Adrenal gland (tissue), 19 donors: ENCODE measurements at places on chromosomes 12 and 14.
A peak's percentile ranks its signal among the peaks of the same experiment; 100 is the strongest.

DNA sequence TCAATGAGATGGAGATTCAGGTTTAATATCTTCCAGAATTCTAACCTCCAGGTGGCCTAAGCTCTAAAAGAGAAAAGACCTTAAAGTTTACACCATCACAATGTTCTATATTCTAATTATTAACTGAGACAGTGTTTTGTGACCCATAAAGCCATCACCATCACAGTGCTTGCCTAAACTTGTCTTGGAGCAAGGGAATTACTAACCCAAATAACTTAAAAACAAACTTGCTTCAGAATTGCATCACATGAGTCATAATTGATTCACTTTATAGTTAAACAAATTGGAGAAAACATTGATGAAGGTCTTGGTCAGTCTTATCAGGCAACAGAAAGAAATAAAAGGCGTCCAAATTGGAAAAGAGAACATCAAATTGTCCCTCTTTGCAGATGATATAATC is 54.5 kb upstream of the ALG10 start:
- no peak for DNase-seq

GRCh38 chr12:47611906-47612305 is 93.9 kb downstream of the RPAP3 start:
- no peak for DNase-seq

GRCh38 chr12:47356129-47356700 is 276.5 kb upstream of the AMIGO2 start:
- DNase-seq = peak; percentile 31

DNA sequence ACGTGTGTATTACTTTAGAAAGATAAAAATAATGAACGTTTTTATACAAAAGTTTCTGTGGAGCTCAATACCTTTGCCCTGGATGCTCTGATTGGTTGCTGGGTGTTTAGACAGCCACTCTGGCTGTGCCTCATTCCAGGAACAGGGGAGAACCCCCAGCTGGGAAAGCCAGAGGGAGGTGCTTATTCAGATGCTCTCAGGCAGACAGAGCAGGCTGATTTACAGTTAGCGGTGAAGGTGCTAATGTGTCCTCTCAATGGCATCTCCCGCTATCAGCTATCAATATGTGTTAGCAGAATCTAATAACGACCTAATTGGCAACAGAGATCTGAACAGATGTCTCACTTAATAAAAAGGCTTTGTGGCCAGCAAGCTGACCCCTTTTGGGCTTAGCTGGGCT is 402.3 kb downstream of the NUAK1 start:
- DNase-seq = no peak

- peak; percentile 78 for DNase-seq
Measured at GRCh38 chr14:77094672-77095284, 3.3 kb upstream of the CIPC start.

DNA sequence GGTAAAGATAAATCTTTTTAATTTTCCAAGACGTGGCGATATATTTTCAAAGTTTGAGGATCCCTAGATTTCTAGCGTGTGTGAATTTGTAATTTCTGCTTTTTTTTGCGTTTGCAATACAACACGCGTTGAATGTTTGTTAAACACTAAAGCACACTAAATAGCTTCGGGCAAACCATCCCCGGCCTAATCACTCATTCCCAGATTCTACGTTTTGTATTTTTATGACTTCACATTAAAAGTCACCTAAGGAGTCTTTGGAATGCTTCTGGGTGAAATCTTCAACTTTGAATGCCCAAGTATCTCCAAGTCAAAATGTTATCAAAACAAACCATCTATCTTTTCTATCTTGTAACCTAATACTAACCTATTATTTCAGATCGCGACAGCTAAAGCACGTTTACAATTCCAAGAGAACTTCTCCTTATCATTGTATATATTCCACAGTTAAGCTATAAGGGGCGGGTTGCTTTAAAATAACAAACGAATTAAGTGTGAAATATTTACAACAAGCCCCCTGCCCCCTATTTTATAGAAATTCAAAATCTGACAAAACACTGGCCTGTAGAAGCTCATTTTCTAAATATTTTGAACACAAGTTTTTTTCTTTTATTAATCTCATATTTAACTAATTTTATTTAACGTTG is 1.1 kb downstream of the ALX1 start:
- no peak for DNase-seq

DNA sequence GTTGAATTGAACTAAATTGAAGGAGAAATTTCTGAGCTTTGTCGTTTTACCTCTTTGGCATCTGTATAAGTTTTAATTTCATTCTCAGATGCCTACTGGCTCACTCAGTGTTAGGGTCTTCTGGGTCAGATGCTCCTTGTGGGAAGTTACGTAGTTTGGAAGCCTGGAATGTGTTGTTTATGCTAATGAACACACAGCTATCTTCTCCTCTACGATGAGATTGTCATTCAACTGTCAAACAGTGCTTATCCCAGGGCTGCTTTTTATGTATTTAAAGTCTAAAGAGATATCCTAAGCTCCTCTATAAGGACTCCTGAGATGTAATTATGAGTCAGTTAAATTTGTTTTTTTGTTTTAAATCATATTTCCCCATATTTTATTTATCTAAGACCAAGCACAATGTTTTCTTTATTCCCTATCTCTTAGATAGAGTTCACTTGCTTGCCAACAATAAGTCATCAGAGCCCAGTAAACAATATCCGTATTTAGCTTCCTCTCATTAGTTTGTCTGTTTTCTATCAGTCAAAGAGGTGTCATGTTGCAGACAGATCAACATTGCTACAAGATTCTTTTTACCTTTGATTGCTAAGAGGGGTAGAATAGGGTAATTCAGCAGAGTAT is 368.0 kb upstream of the PDE3A start:
- no peak for DNase-seq

DNA sequence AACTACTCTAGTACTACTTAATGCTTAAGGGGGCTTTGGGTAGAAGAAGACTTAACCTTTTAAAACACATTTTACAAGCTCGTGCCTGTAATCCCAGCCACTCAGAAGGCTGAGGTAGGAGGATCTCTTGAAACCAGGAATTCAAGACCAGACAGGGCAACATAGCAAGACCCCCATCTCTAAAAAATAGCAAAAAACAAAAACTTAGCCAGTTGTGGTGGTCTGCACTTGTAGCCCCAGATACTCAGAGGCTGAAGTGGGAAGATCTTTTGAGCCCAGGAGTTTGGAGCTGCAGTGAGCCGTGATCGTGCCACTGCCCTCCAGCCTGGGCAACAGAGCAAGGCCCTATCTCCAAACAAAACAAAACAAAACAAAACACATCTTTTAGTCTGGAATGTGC is 39.7 kb upstream of the PARP11 start:
- no peak for DNase-seq

DNA sequence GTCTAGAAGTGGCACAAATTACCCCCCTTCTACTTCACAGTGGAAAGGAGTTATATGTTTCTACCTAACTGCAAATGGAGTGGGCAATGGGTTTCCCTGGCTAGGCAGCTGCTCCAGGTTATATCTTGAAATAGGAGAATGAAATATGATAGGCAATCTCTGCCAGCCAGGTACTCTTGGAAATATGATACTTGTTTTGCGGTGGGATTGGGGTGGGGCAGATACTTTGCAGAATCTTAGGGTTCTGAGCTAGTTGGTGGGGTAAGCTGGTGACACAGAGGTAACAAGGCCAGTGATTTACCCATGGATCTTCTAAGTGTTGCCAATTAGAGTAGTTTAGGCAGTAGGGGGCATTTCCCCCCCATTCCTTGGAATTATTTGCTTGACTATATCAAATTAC is 140.1 kb downstream of the ATP23 start:
- no peak for DNase-seq

GRCh38 chr14:61064210-61064609 is 83.2 kb downstream of the SLC38A6 start:
- DNase-seq = no peak

- no peak for DNase-seq
Measured at GRCh38 chr12:93449277-93449676, 7.5 kb upstream of the UBE2N start.

DNA sequence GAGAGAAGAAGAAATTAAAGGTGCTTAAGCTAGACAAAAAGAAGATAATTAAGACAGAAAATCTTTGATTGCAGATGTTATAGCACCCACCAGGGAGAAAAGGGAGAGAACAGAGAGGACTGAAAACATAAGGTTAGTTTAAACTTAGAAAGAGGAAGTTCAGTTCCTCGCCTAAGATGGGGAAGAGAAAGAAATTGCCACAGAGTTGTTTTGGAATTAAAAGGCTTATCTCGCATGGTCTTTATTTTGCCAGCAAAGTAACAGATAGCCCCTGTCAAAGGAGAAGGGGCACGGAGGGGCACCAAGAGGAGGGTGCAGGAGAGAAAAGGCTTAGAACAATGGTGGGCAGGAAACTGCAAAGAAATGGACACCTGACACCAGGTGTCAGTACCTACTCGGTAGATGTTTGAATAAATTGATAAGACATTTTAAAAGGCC is 17.8 kb upstream of the OXA1L start:
- no peak for DNase-seq

- no peak for DNase-seq
Measured at GRCh38 chr12:78115889-78116288, 285.2 kb downstream of the NAV3 start.

GRCh38 chr14:77088219-77088618 is 9.8 kb upstream of the CIPC start:
- no peak for DNase-seq

GRCh38 chr14:24437020-24437735 is 5.4 kb downstream of the SDR39U1 start:
- no peak for DNase-seq

DNA sequence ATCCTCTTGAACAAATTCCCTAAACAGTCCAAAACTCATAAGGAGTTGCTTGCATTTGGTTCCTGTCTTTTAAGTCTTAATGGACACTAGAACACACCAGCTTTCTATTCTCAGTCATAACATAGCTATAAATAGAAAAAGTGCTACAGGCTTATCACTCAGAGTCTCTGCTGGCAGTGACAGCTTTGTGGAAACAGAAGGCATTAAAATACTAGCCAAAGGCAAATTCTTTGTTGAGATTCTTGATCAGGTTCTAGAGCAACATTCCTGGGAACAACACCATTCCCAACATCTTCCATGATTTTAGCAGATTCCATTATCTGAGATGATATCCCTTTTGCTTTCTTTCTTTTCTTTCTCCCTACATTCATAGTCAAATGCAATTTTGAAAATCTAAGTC is 207.7 kb upstream of the PLEKHG7 start:
- no peak for DNase-seq

DNA sequence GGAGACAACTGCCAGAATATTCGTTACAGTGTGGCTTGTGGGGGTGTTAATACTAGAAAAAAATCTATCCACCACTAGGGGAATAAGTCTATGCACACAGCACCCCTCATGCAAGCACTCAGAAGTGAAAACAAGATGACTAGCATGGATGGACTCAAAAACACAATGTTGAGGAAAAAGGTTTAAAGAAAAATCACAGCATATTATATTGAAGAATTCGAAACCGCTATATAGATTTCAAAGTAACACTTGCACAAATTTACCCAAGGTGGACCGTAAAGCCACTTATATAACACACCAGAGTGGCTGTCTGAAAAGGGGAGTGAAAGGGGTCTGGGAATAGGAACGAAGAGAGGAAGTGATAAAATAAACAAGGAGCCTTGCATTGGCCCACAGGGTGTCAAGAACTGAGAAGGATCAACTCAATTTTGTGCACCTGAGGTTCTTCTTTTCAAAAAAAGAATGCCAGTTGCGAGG is 544 bp downstream of the ABCD4 start:
- no peak for DNase-seq

GRCh38 chr12:128421375-128421774 is 154.4 kb downstream of the TMEM132C start:
- DNase-seq = no peak

DNA sequence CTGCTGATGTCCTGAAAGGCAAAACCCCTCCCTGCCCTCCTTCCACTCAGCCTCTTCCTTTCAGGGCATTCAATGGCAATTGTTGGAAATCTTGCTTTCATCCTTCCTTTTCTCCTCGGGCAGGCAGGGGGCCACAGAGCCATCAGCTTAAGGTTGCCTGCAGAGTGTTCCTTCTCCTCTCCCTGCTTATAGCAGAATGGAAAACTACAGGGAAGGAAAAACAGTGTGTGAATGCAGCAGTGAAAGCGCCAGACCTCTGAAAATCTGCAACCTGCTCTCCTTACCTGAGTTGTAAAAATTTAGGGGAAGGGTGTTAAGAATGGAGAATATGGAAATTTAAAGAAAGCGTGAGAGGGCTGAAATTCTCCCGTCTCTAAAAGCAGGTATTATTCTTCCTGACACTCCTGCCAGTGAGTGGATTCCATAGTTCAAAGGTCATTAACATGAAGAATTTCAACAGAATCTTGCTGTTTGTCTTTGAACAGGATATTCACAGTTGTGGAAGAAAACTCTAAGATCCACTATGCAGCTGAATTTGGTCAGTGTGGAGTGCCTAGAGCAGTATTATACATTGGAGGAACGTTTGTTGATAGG is 348.8 kb downstream of the KCNH5 start:
- no peak for DNase-seq

GRCh38 chr12:115943630-115944391 is 333.7 kb downstream of the MED13L start:
- no peak for DNase-seq

DNA sequence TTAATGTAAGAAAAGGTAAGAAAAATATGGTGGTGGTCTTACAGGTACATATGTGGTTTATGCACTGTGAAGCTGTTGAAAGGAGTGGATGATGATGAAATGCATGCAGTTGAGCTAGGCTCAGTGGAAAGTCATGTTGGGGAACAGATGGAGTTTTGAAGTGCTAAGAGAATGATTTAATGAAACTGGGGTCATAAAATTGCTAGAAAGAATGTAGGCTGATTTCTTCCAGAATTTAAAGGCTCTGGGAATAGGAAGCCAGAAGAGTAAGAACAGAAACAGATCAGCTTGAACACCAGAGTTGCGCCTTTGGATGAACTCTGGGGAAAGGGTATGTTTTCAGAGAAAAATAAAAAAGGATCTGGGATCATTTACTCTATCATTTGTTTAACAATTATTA is 146.5 kb downstream of the MON2 start:
- DNase-seq = no peak

- DNase-seq = no peak
Measured at GRCh38 chr12:108234158-108234557, 105.0 kb downstream of the CMKLR1 start.

DNA sequence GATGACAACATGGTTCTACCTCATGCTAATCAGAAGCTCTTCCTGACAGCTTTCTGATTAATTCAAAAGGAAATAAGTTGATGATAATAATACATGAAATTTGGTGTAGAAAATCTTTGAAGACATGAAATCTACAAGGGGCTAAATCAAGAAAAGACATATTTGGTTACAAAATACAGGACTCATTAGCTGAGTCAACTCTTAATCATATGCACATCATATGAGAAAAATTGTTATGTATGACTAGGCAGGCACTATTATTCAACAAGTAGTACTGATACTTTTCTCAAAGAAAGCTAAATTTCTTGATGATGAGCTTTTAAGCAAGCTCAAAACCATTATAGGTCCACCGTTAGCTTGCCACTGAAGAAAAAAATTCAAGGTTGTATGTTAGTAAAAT is 7.1 kb downstream of the ABCC9 start:
- DNase-seq = no peak

- no peak for DNase-seq
Measured at GRCh38 chr12:86249276-86249675, 6.9 kb downstream of the MGAT4C start.

GRCh38 chr12:127613056-127613455 is 653.9 kb upstream of the TMEM132C start:
- DNase-seq = peak; percentile 56

- DNase-seq = no peak
Measured at GRCh38 chr12:29110506-29111442, 38.3 kb upstream of the FAR2 start.
